Hepatocyte (in vitro differentiated cells): ENCODE measurements at places on chromosomes 6 and 20. TPM values are rescaled to one million over a fixed set of nuclear protein-coding genes. Genes with fewer than 3 reads are reported as not detected.

GRCh38 chr20:61765871-61766654, 299.6 kb downstream of the TAF4 start:
- DNase-seq = no peak

DNA sequence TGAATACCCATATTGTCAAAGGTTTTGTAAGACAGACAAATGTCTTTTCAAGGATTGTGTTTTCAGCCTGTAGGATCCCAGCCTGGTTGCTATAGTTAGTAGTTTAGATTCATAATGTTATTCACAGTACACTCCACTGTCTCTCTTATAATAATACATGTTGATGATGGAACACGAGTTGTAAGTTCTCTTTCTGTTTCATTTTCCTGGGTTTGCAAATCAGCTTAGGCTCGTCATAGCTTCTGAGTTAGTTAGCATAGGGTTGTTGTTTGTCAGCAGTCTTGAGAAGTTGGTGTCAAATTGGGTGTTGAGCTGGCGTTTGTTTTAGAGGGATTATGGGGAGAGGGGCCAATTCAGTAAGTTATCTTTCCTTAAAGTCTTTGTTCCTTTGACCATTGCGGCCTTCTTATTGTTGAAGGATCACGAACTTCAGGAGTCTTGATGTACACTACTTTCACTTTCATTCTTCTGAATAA, 45.8 kb downstream of the QKI start:
- DNase-seq = no peak

DNA sequence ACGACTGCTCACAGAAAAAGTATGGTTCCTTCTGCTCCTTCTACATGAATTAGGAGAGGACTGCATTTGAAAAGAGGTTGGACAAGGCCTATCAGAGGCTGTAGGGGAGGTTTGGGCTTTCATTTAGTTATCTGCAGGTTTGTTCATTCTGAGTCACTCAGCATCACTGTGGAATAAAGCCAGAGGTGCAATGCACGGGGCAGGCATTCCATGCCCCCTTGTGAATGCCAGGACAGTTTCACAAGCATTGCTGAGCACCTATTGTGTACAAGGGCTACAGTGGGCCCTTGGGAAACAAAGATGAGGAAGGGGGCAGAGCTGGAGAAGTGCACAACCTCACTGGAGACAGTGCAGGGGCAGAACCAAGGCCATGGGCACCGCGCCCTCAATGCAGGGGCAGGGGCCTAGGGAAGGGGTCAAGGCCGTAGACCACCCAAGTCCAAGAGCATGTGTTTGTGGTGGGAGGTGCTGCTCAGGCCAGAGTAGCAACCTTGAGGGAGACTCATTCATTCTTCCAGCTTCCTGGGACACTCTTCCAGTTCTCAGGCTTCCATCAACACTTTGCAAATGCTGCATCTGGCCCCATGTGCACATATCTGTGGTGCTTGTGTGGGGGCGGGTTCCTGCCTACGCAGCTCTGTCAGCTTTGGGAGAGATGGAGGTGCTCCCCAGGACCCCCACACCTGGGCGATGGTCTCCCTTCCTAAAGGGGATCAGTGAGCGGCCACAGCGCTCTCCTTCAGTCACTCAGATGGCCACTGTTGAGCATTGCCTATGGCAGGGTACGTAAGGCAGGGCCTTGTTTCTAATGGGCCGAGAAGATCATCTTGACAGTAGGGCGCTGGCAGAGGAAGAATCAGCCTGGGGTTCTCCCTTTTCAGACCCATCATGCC, 204.5 kb downstream of the SYNDIG1 start:
- DNase-seq = no peak

DNA sequence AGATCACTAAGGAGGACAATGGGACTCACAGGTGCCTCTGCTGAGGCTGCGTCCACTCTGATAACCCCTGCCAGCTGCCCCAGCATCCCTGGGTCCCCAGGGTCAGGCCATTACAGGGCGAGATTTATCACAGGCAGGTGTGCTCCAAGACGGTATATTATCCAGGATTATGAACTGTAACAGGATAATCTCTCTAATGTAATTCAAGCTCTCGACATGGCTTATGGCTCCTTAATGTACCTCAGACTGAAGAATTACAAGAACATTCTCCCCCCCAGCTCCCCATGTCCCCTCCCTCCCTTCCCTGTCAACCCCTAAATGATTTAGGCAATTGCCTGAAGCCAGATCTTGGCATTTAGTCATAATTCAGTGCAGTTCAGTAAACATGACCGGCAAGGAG, 86.8 kb downstream of the NCR2 start:
- no peak for DNase-seq

DNA sequence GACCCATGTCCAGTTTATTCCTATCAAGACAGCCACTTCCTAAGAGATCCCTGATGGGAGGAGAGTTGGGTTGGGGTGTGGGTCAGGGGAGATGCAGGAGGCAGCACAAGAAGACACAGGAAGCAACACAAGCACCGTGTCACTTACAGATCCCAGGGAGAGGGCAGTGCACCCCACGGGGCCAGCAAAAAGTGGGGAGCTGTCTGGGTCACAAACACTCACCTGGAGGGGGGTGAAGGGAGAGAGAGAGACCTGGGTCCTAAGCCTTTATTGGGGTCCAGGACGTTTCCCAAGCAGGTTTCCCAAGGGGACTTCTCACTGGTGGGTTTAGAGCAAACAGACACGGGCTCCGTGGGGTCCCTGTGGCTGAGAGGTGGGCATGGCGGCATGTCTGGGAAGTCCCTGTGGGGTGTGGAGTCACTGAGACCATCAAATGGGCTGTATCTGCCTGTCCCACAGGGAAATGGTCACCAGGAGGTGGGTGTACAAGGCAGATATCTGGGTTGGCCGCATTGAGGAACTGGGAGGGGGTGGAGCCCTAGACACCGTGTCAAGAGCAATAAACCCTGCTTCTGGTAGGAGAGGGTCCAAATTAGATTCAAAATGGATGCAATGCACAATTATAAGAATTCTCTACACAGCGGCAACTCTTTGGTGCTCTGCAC, 1.6 kb upstream of the CD93 start:
- DNase-seq = no peak

The BEND3 gene
- total RNA-seq = 4.5 and 5.7 TPM in 2 replicates
